ENCODE measurements at places on chromosomes 13 and 19.

- DNase-seq: no peak
Observed at GRCh38 chr19:35704218-35704617, at the start of gene ZBTB32. Gene ZBTB32 (plus strand): TSS chr19:35704558. CDS start chr19:35714627, 10,069 bp downstream.

- peak; percentile 42 for DNase-seq
Observed at GRCh38 chr19:10237702-10238101, 6.6 kb upstream of the S1PR2 start.

- no peak for DNase-seq
Observed at GRCh38 chr13:51556740-51557139, 27.5 kb upstream of the WDFY2 start.

- no peak for DNase-seq
Observed at GRCh38 chr13:52808842-52809219, 39.6 kb downstream of the PCDH8 start.

DNA sequence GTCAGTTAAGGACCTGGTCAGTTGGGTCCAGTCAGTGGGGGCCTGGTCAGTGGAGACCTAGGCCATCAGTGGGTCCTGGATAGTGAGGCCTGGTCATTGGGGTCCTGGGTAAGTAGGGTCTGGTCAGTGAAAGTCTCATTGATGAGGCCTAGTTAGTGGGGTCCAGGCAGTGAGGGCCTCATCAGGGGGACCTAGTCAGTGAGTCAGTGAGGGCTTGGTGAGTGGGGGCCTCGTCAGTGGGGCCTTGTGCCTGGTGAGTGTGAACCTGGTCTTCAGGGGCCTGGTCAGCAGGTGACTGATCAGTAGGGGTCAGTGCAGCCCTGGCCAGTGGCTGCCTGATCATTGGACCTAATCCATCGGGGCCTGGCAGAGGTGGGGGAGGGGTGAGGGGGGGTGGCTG lies 42.6 kb upstream of the TPM4 start:
- DNase-seq: no peak

GRCh38 chr19:17420475-17420924 lies 653 bp downstream of the MVB12A start:
- DNase-seq: peak; percentile 22

- no peak for DNase-seq
Observed at GRCh38 chr19:55648585-55649267, 714 bp downstream of the CCDC106 start.

DNA sequence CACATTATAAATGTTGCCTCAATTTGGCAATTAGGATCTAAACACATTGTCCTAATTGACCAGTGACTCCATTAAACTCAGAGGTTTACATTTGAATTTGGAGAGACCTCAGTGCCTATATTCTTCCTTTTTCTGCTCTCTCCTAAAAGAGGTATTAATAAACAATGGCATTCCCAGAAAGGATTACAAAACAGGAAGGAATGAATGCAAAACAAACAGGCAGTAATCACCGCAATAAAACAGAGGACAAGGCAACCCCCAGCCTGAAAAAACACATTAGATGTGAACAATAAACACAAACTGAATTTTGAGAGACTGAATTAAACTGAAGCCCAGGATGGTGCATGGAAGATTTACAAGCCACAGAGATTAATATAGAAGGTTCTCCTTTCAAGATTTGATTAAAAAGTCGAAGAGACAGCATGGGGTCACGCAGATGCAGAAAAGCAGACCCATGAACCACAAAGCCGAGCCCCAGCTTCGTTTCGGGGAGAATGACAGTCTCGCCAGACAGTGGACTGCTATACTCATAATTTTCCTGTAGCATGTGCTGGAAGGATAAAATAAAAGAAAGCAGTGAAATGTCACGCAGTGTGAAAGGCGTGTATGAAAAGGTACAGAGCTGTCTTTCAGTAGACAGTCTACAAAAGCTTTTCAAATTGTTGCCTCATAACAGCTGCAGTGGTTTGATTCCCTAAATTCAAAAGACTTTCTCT lies 503.0 kb downstream of the LIG4 start:
- peak; percentile 80 for DNase-seq

DNA sequence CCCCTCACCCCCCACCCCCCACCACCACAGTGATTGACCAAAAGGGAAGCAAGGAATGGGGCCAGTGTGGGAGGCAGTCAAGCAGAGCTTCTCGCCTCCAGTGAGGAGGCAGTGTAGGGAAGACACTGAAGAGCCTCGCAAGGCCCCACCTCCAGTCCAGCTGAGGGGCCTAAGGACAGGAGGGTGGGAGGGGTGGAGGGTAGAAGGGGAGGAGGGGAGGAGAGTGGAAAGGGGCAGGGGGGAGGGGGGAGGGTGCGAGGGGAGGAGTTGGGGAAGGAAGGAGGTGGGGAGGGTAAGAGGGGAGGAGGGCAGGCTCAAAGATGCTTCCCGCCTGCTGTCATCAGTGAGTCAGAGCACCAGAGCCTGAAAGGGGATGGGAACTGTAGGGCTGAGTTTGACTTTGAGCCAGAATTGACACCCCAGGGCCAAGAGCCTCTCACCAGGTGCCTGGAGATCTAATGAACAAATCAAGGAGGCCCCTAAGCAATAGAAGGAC lies 786.2 kb downstream of the UQCRFS1 start:
- no peak for DNase-seq

DNA sequence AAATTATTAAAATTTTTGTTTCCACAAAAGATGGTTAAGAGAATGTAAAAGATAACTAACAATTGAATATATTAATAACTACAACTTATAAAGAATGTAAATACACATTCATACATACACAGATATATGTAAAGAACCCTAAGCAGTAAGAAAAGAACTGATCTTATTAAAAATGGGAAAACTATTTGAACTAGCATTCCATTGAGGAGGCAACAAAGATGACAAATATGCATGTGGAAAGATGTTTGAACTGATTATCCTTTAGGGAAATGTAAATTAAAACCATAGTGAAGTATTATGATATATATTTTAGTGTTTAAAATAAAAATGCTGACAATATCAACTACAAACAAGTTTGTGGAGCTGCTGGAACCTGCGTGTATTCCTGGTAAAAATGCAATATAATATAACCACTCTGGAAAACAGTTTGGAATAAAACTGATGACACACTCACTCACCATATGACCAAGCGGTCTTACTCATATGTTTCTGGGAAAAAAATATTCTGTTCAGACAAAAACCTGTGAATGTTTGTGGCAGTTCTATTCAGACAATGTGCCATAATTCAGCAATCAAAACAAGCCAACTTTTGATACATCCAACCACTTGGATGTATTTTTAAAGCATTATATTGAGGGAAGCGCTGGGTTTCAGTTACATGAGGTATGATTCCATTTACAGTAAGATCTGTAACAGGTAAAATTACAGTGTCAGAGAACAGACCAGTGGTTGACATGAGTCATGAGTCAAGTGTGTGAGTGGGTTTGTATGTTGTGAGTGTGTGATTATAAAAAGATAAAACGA lies 694.4 kb upstream of the SLITRK5 start:
- no peak for DNase-seq

- no peak for DNase-seq
Observed at GRCh38 chr13:40028446-40028845, 373.0 kb downstream of the COG6 start.

- DNase-seq: no peak
Observed at GRCh38 chr13:32087955-32088747, 56.6 kb downstream of the FRY start.

DNA sequence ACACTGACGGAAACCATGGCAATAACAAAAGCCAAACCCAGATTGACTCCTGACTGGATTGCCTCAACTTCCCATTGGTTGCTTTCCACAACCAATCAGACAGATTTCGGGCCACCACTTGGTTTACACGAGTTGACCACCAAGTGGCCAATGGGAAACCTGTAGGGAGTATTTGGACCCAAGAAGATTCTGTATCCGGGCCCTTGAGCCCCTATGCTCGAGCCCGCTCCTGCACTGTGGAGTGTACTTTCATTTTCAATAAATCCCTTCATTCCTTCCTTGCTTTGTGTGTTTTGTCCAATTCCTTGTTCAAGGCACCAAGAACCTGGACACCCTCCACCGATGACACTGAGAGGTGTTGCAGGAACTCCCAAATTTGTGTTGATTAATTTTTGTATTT lies 24.1 kb upstream of the URI1 start:
- no peak for DNase-seq

DNA sequence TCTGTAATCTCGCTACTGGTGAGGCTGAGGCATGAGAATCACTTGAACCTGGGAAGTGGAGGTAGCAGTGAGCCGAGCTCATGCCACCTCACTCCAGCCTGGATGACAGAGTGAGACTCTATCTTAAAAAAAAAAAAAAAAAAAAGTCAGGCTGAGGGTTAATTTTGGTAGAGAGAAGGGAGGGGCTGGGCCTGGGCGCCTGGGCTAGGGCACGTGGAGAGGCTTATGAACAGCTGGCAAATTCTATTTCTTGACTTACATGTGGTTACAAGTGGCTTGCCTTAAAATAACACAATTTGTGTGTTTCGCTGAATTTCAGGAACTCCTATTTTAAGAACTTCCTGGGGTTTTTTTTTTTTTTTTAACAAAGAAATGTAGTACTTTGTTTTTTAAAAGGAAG lies 47.6 kb upstream of the MAP3K10 start:
- no peak for DNase-seq

- no peak for DNase-seq
Observed at GRCh38 chr13:21910546-21910945, 239.7 kb downstream of the FGF9 start.

- DNase-seq: no peak
Observed at GRCh38 chr13:46803586-46803985, 6.6 kb upstream of the ESD start.

DNA sequence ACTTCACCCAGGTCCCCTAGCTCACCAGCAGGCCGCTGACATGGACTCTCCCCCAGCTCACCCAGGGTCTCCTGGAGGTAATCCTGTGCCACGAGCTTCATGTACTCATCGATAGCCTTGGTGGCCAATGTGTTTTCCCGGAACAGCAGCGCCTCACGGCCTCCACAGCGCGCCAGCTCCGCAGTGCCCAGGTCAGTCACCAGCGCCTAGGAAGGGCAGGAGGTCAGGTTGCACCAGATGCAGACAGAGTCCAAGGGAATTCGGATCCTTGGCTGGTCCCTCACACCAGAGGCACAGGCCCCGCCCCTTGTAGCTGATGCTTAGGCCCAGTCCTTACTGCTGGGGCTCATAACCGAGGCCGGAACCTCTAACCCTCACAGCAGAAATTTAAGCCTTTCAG lies 6.7 kb upstream of the WIZ start:
- no peak for DNase-seq
